Stimulated activated CD4-positive, alpha-beta T cell treated with anti-CD3 and anti-CD28 coated beads, TNF-alpha, amount 100 ng/mL, for 1 hour (primary cell): ENCODE measurements at places on chromosomes 4 and X.

- DNase-seq = no peak
Observed at GRCh38 chr4:139834226-139834662, 168.6 kb downstream of the MGST2 start.

DNA sequence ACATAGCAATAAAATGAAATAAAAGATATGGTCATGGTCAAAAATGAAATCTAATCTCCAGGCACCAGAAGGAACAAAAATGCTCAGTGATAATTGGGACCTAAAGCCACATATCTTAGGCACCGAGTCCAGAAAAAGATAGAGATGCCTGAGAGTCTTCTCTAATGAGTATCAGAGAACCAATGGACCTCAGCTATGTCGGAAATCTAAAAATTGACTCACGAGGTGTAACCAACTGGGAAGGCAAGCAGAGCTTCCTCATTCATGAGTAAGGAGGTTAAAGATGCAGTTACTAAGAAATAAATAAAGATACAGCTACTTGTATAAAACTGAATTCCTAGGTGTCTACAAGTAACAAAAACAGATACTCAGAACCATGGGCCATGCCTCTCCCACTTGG lies 72.1 kb downstream of the KLHL34 start:
- no peak for DNase-seq

- no peak for DNase-seq
Observed at GRCh38 chr4:60757986-60758680, 442.0 kb upstream of the ADGRL3 start.

GRCh38 chr4:123876671-123877101 lies 480.1 kb downstream of the SPRY1 start:
- DNase-seq = no peak

DNA sequence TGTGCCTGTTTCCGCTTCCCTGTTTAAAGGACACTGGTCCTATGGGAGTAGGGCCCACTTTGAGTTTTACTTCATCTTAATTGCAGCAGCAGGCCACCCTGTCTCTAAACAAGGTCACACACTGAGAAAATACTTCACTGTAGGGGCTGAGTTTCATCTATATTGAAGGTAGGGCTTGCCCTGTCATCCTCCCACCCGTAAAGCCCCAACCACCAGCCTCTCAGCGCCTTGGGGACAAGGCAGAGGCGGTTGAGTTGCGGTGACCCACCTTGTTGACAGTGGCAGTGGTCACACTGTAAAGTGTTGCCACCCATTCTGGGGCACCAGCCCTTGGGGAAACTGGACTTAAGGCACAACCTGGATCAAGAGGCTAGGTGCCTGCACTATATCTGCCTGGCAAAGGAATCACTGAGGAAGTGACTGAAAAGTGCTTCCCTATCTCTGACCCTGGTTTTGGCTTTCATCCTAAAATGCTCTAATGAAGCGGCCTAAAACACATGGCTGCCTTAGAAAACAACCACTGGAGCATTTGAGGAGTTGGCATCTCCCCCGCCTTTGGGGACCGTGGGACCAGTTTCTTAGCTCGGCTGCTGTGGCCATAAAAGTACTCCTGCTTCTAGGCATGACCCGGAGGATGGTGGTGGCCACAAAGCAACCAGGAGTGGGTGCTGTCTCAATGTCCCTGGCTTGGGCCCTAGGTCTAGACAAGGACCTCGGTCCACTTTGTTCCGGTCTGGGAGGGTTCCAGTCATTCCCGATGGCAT lies 7.8 kb upstream of the WDR1 start:
- no peak for DNase-seq

DNA sequence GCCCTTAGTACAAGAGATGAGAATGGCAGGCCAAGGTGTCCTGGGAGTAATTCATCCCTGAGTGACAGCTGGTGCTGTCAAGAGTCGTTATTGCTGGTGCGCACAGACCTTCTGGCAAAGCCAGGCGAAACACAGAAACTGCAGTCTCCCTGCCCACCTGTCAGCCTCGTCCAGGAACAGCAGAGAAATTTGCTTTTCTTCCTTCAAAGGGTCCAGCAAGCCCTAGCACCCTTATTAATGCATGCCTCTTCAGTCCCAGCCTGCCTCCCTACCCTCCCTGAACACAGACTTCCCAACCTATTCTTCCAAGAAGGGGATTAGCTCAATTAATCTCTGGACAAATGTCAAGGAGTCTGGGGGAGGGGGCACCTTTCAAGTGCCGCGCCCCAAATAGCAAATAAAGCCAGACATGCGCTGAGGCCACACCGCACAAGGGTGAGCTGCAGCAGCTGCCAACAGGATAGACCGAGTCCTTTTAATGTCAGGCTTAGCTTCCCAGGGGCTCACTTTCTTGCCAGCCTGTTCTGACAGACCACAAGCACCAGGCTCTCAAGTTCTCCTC lies 250.7 kb upstream of the RASGEF1B start:
- no peak for DNase-seq

- DNase-seq = no peak
Observed at GRCh38 chr4:173534434-173534833, 4.4 kb upstream of the HAND2 start.

- no peak for DNase-seq
Observed at GRCh38 chrX:776529-777230, 146.1 kb downstream of the SHOX start.

DNA sequence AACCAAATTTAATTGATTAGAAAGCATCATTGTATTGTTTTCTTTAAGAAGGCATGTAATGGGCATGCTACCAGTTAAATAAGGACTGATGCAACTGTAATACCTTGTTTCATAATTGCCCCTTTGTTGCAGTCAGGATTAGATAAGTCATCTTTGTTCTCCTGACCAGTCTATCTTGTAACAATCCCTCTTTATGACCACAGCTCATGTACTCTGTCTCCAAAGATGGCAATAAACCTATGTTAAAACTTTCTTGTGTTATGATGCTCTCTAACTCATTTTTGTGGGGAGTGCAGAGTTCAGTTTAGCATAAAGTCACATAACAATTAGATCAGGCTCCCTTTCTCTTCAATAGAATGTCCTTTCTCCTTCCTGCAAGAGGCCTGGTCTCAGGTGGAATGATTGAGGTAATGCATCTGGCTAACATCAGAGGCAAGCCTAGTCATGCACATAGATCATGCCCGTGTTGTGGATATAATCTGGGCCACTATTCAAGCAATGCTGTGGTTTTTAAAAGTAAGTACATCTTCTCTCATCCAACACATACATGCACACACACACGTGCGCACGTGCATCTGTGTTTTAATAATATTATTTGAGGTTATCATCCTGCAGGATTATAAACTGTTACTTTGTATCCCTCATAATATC lies 45.6 kb downstream of the TMEM154 start:
- no peak for DNase-seq
